ENCODE measurements at places on chromosomes 7 and 10.

DNA sequence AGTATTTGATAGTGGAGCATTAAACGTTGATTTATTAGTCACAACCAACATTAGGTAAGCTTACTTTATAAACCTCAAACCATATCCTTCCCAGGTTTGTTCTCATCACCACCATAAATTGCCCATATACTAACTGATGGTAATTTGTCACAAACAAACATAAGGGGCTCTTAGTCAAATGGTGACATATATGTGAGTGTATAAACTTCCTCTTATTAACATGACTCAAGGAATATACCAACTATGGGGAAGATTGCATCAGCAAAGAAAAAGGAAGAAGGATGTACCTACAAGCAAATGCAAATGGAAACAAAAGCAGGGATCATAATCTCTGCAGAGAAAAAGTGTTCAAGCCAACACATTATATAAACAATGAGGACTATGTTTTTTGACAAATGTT is 418.2 kb upstream of the AKR1E2 start:
- no peak for DNase-seq

GRCh38 chr10:71625445-71626175 is 94.0 kb downstream of the C10orf105 start:
- no peak for DNase-seq

GRCh38 chr10:70715853-70716795 is 43.8 kb downstream of the ADAMTS14 start:
- no peak for DNase-seq

DNA sequence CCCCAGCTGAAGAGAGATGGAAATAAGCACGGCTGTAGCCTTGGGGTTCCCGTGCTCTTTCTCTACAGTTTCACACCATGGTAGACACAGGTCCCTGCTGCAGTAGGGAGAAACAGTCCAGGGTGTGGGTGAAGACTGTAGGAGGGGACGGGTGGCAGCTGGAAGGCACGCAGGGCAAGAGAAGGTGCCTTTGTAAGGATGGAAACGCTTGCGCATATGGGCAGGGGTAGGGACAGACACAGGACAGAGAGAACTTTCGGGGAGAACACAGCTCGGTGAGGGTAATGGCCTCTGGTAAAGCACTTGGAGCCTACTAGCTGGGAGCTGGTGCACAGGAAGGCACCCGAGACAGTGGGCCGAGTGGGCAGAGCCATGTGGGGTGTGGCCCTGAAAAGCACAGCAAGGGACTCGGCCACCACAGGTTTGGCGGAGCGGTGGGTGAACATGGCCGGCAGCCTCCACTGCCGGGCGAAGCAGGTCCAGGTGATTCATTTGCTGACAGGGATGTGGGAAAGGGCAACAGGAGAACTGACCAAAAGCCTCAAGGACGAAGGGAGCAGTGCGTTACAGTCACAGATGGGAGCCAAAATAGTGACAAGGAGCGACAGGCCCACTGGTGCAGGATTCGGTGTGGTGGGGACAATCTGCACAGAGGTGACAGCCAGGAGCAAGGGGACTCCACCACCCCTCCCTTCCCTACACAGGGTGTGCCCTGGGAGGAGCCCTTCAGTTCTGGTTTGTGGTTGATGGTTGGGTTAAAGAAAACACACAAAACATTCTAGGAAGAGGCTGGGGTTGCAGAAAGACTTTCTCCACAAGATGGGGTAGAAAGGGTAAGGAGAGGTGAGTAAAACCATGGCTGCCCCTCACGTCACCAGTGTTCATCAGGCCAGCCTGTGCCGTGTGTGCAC is 97.1 kb downstream of the VOPP1 start:
- no peak for DNase-seq

DNA sequence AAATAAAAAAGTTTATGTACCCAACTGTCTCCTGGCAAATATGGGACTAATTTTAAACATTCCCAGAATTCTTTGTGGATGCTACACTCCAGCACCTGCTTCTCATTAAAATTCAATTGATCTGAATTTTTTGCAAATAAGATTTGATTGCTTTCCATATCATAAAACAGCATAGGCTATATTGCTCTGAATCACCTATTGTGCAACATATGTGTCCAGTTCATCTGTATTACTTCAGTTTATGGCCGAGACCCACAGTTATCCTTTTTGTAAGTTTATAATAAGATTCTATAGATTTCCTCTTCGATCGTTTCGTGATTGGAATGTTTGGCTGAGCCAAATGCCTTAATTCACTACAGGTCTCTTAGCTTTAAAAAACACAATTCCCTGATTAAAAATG is 351.1 kb downstream of the TFEC start:
- no peak for DNase-seq

- DNase-seq = no peak
Measured at GRCh38 chr7:122748195-122748594, 45.5 kb upstream of the RNF148 start.

- no peak for DNase-seq
Measured at GRCh38 chr7:103148131-103148993, 537 bp downstream of the NAPEPLD start.

DNA sequence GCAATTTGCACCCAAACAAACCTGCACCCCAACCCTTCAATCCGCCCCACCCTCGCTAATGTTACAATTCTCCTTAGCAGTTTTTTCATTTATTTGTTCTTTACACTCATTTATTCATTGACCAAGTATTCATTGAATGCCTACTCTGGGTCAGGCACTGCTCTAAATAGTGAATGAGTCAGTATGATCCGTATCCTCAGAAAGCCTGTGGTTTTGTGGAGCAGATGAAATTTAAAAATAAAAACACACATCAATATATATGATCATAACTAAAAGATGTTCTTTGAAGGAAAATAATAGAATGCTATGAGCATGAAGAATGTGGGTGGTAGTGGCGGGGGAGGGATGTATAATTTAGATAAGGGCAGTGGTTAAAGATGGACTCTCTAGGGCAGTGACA is 13.3 kb downstream of the IFIT5 start:
- no peak for DNase-seq

GRCh38 chr7:152949253-152949652 is 189.7 kb downstream of the ACTR3B start:
- no peak for DNase-seq

DNA sequence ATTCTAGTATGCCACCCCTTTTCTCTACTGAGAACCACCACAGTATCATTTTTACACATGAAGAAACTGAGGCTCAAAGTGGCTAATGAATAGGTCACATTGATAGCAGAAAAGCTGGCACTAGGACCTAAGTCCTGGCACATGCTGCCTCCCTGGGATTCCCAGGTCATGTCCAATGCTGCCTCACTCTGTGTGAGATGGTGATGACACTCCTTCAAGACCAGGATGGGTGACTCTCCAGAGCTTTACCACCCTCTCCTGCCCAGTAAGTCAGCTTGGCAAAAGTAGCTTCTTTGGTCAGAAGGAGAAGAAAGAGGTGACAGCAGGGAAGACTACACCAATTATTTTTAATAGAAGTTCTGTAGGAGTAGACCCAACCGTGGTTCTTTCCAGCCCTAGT is 13.3 kb upstream of the AKR1B10 start:
- DNase-seq = no peak

DNA sequence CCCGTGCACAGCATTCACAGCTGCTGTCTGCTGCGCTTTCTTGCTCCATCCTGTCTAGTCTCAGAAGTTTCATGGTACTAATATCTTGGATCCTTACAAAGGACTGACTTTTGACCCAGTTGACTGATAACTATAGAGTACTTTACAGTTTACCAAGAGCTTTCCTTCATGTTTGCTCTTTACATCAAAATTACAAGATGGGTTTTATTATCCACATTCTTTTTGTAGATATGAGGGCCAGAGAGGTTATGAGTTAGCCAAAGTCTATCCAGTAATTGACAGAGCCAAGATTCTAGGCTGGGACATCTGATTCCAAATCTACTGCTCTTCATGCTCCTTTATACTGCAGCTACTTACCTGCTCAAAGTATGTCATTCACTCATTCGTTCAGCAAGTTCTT is 218.2 kb downstream of the AUTS2 start:
- DNase-seq = no peak
